ENCODE measurements at places on chromosomes 2 and 18.

- no peak for DNase-seq
Measured at GRCh38 chr2:72694715-72695496, 130.9 kb downstream of the EXOC6B start.

- no peak for DNase-seq
Measured at GRCh38 chr2:19416784-19417684, 58.6 kb upstream of the OSR1 start.

- no peak for DNase-seq
Measured at GRCh38 chr2:147759536-147759935, 85.3 kb upstream of the ACVR2A start.

DNA sequence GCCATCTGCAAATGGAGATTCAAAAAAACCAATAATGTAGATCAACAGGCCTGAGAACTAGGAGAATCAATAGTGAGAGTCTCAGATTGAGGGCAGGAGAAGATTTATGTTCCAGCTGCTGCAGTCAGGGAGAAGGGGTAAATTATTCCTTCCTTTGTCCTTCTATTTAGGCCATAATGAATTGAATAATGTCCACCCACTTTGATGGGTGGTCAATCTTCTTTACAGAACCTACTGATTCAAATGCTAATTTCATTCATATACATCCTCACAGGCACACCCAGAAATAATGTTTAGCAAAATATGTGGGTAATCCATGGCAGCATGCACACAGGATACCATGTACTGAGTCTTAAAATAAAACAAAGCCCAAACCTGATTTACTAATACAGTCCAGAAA lies 695.3 kb upstream of the REG3G start:
- no peak for DNase-seq

DNA sequence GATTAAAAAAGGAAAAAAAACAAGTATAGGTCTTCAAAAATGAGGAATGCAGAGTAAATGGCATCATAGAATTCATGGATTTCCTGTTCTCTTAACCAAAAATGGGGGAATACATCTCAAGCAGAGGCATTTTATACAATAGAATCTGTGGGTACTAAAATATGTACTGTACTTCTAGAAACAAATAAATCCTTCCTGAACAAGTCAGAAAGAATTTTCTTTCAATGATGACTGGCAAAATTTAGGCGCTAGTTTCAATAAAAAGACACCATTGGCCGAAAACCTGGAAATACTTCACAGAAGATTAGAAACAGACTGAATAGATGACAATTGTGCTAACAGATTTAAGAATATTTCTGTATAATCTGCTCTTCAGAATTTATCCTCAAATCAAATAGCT lies 15.1 kb downstream of the TRAK2 start:
- DNase-seq, result no peak

DNA sequence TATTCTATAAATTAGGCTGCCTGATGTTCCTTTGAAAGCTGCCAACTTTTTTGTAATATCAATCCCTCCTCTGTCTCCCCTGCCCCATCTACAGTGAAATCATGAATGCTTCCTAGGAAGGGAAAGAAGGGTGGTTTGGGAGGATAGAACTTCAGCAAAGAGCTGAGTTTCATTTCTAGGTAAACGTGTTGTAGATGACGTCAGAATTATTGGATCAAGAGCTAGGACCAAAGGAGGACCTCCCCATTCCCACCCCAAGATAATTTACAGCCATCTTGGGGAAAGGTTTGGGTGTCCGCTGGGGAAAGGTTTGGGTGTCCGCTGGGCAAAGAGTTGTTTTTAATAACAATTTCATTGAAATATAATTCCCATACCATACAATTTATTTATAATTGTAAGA lies 11.2 kb upstream of the ANKRD53 start:
- DNase-seq, result no peak

DNA sequence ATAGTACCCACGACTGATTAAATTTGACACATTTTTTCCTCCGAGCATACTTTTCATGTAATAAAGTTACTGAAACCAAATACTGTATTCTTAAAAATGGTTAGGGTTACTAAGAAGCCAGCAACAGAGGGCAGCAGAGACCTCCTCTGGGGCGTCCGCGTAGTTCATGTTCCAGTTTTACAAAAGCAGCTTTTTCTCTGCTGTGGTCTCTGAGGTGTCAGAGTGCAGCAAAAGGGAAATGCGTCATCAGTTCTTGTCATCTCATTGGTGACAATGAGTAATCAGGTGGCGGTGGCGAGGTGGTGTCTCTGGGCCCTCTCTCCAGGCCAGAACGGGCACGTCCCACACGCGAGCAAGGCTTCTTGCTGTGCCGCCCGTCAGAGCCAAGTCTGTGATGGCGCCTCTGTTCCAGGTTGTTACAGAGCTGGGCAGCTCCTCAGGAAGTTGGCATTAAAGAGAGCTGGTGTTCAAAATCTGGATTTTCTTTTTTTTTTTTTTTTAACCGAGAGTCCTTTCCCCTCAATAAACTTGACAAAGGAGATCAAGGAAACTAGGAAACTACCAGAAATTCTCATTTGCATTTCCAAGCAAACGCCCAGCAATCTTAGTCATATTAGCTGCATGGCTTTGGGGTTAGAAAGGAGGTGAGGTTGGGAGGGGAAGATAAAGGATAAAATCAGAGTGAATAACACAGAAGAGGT lies 98.6 kb upstream of the BZW1 start:
- DNase-seq, result peak; percentile 96

DNA sequence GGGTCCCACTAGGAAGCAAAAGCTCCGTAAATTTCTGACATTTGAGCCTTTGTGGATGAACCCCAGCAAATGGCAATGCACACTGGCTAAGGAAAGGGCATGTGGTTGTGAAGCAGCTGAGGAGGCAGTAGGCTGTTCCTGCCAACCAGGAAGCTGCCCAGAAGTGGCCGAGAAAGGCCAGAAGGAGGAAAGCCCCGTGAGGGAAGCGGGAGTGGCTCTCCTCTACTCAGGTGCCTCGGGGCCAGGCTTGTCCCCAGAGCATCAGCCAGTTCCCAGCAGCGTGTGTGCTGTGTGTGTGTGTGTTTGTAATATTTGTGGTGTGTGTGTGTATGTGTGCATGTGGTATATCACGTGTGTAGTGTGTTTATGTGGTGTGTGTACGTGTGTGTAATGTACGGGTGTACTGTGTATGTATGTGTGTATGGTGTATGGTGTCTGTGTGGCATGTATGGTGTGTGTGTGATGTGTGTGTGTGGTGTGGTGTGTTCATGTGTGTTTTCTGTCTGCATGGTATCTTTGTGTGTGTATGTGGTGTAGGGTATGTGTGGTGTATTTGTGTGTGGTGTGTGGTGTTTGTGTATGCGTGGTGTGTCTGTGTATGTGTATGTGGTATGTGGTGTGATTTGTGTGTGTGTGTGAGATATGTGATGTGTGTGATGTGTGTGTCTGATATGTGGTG lies 90.6 kb downstream of the APOB start:
- no peak for DNase-seq

GRCh38 chr2:223952280-223952968 lies 4.8 kb upstream of the MRPL44 start:
- no peak for DNase-seq

DNA sequence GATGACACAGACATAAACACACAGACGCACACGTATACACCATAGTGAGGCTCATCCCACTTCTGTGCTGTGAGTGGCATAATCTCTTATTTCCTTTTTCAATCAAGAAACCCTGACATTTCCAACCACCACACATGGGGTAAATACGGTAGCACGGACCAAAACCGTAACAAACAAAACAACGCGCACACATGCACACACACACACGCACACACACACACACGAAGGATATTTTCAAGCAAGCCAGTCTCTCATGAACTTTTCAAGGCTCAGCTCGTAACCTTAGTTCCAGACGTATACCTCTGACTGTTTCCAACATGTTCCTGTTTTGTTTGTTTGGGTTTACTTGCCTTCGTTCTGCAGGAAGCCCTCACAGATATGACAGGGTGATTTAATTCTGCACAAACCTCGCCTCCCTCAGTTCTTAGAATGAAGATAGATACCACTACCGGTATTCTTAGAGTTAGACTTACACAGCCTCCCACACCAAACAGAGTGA lies 119.8 kb downstream of the BCL2 start:
- peak; percentile 66 for DNase-seq

GRCh38 chr2:61887717-61888266 lies 664 bp downstream of the CCT4 start:
- DNase-seq, result peak; percentile 37

DNA sequence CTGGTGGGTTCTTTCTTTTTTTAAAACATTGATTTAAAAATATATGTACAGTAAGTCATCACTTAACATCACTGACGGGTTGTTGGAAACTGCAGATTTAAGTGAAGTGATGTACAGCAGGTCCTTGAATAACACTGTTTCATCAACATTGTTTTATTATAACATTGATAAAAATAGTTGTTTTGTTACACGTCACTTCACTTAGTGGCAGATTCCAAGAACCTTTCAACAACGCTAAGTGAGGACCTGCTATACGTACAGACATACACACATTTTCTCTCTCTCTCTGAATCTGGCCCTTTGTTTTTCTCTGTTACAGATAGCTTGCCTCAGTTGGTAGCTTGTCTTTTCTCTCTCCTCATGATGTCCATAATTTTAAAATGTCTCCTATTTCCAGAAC lies 9.5 kb downstream of the CNOT11 start:
- no peak for DNase-seq

DNA sequence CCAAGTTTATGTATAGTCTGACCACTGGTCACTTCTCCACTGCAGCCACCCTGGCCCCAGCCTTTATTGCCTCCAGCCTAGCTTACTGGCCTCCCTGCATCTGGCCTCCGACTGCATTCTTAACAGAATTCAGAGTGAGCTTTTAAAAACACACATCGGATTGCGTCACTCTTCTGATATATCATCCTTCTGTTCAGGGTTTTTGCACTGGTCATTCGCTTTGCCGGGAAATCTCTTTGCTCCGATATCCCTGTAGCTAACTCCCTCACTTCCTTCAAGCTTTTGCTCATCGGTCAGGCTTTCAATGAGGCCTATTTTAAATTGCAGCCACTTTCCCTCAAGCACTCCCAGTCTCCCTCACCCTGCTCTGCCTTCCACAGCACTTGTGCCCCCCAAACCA lies 101.6 kb upstream of the DLX2 start:
- no peak for DNase-seq

DNA sequence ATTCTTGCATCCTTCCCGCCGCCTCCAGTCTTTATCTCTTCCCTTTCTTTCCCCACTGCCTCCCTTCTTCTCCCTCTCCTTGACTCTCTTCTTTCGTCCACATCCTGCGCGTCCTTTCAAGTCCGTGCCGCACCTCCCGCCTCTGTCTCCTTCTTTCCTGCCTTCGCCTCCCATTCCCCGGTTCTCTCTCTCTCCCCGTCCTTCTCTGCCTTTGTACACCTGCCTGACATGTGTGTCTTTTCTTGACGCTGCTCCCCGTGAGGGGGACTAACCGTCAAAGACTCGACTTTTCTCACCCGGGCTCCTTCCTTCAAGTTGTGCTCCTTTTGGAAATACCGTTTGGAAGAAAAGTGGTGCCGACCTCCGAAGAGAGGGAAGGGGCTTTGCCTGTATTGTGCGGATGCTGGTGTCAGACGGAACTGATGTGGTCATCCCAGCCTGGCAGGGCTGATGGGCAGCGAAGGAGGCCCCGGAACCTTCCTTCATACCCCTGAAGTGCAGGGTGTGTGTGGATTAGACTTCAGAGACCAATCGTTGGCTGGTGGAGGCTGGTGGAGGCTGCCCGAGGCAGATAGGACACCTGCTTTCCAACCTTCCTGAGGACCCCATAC lies 879 bp downstream of the TMEM178A start:
- DNase-seq, result no peak

DNA sequence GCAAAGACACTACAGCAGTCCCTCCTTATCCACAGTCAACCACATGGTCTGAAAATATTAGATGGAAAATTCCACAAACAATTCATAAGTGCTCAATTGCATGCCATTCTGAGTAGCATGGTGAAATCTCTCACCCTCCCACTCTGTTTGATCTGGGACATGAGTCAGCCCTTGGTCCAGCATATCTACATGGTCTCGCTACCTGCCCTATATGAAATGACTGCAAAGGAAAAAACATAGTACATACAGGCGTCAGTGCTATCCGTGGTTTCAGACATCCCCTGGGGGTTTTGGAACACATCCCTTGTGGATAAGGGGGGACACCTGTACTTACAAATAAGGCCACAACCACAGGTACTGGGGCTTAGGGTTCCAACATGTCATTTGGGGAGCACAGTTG lies 73.7 kb downstream of the CABLES1 start:
- DNase-seq, result no peak

DNA sequence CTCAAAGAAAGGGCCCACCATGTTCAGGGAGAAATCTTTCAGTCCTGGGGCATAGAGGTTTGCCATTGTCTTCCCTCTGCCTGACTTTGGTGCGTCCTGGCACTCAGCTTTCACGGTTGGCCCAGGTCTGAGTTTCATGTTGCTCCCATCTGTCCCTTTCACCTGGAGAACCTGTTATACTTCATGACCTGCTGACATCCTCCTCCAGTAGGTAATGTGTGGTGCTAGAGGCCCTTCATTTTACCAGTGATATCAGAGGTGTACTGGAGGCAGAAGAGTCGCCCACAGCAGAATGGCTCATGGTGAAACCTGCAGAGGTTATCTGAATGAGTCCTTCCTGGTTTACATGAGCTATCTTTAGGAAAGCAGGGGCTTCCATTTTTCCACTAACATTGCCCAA lies 128.8 kb upstream of the DLX2 start:
- DNase-seq, result no peak

GRCh38 chr2:53913721-53914120 lies 54.0 kb upstream of the GPR75 start:
- peak; percentile 19 for DNase-seq

GRCh38 chr2:26088038-26088643 lies 54.3 kb downstream of the RAB10 start:
- peak; percentile 51 for DNase-seq

DNA sequence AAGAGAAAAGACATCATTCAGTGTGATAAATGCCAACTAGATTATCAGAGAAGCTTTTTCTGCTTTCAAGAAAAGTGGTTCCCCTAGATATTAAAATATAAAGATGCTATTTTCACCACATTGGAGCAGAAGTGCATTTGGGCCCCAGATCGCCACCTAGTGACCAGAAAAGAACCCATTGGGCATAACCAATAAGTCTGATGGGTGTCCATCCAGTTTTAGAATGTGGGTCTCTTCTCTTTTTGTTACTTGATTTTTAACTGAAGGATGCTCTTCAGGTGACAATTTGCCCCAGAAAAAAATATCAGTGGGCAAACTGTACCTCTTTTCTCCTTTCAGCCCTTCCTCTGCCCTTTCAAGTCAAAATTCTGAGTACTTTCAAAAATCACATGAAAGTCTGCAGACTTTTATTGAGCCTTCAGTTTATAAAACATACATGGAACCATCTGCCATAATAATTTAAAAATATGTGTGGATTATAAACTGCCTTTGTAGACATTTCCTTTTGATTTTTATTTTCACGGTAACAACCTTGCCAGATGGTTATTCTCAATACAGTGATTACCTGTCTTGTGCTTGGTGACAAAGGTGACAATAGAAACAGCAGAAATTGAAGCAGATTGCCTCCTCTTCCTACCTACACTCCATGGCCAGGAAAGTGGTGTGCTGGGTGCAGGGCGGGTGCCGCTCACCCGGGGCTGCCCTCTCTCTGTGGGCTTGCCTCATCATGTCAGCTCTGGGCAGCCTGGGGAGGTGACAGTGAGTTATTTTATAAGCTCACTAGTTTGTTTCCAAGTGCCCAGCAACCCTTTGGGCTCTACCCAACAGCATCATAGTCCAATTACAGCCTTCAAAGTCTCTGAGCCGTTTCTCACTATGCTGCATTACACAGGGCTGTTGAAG lies 124.5 kb downstream of the DCDC2C start:
- DNase-seq, result no peak

Measured in CD4-positive, alpha-beta T cell treated with Interleukin-10 for 1 hour (primary cell).